T-helper 1 cell treated with Interleukin-12 subunit alpha and Interleukin-12 subunit beta and Interleukin-4 antibody, amounts not matched to agents 30 ng/mL and 1 ng/mL, for 36 hours (primary cell): ENCODE measurements at places on chromosomes 3 and 15. TPM values are rescaled to one million over a fixed set of nuclear protein-coding genes. Genes with fewer than 3 reads are reported as not detected.

The FAM107A gene
- not detected in 2 replicates for total RNA-seq

The MAGI1 gene
- total RNA-seq = 0.32 and 0.49 TPM in 2 replicates

The DUOX2 gene
- not detected in 2 replicates for total RNA-seq

The LRRIQ4 gene
- not detected in 2 replicates for total RNA-seq

The PLA2G4D gene
- not detected in 2 replicates for total RNA-seq

The SCG3 gene
- total RNA-seq = not detected in 2 replicates

The ELL3 gene
- 0.34 and 1.6 TPM in 2 replicates for total RNA-seq

The LRTM1 gene
- not detected in 2 replicates for total RNA-seq

The ZNF502 gene
- total RNA-seq = 0.49 and 0.56 TPM in 2 replicates

The SAMMSON gene
- total RNA-seq = not detected in 2 replicates

The CFAP92 gene
- not detected in 2 replicates for total RNA-seq

The MCTP2 gene
- 71.2 and 82.5 TPM in 2 replicates for total RNA-seq

The SCN11A gene
- total RNA-seq = 0.07 and 0.12 TPM in 2 replicates

The HGD gene
- 0.39 and 0.61 TPM in 2 replicates for total RNA-seq

The TICRR gene
- 14.1 and 15.4 TPM in 2 replicates for total RNA-seq

The HCN4 gene
- not detected in 2 replicates for total RNA-seq

The CRELD1 gene
- total RNA-seq = 26.0 and 27.5 TPM in 2 replicates

The NUDT16 gene
- total RNA-seq = 7.4 and 7.5 TPM in 2 replicates

The UPK1B gene
- total RNA-seq = not detected in 2 replicates

The DALRD3 gene
- 22.2 and 23.1 TPM in 2 replicates for total RNA-seq

The GOLGA6L4 gene
- total RNA-seq = 1.2 and 1.3 TPM in 2 replicates

The BMF gene
- total RNA-seq = 9.6 and 12.4 TPM in 2 replicates

The ERC2 gene
- total RNA-seq = 0.15 TPM in 1 of 2 replicates, not detected in the other

The A4GNT gene
- not detected in 2 replicates for total RNA-seq

The SEMA5B gene
- total RNA-seq = not detected in 2 replicates

The CCDC39 gene
- total RNA-seq = not detected in 2 replicates

The C3orf49 gene
- not detected in 2 replicates for total RNA-seq

The TM4SF18 gene
- not detected in 2 replicates for total RNA-seq

The ADAMTS7 gene
- 0.15 and 0.32 TPM in 2 replicates for total RNA-seq

The ZNF80 gene
- 0.32 and 0.39 TPM in 2 replicates for total RNA-seq

The CPLX3 gene
- total RNA-seq = 0.91 and 1.4 TPM in 2 replicates

The KLHL6 gene
- total RNA-seq = 35.1 and 36.0 TPM in 2 replicates

The GPR27 gene
- 0.46 and 0.51 TPM in 2 replicates for total RNA-seq

The CCDC54 gene
- total RNA-seq = not detected in 2 replicates

The ZNF592 gene
- 40.1 and 42.6 TPM in 2 replicates for total RNA-seq
